ENCODE measurements at places on chromosomes 7 and 10.
A peak's percentile ranks its signal among the peaks of the same experiment; 100 is the strongest.

GRCh38 chr7:87475359-87476178, at the start of gene ABCB4:
ABCB4 (minus strand) TSS chr7:87475680; CDS start chr7:87475465, 215 bp downstream.
- DNase-seq: peak; percentile 60

DNA sequence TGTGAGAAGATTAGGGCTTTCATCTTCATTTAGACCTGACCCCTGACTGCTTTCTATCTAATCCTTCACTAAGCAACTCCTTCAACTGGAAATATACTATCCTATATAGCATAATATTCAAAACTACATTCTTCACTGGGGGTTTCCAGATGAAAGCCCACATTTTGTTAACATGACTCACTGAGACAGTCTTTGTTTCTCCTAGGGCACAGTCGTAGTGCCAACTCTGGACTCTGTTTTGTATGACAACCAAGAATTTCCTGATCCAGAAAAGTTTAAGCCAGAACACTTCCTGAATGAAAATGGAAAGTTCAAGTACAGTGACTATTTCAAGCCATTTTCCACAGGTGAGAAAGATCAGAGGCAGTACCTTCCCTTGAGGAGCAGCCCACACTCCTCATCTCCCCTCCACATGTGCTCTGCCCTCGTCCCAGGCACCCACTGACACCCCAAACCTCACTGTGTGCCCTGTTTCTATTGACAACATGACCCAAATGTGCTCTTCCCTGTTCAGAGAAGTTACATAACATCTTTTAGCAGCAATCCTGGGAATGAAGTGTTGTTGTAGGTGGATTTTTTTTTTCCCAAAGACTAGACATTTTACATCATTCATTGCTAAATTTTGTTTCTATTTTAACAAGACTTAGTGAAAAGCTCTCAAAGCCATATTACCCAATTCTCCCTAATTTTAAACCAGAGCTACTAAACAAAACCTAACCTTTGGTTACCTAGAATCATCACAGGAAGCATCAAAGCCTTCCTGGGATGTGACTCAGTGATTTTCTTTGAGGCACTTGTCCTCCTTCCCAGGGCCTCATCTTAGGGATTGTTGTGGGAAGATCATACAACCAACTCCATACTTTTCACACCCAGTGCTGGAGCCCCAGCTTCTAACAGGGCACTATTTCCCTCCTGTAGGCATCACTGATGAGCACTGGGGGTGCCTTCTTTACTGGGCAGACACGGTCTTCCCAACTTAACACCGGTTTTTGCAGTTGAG, 10.7 kb downstream of the CYP2E1 start:
- no peak for DNase-seq

GRCh38 chr10:88901984-88902789, 22.1 kb downstream of the STAMBPL1 start:
- DNase-seq: no peak

DNA sequence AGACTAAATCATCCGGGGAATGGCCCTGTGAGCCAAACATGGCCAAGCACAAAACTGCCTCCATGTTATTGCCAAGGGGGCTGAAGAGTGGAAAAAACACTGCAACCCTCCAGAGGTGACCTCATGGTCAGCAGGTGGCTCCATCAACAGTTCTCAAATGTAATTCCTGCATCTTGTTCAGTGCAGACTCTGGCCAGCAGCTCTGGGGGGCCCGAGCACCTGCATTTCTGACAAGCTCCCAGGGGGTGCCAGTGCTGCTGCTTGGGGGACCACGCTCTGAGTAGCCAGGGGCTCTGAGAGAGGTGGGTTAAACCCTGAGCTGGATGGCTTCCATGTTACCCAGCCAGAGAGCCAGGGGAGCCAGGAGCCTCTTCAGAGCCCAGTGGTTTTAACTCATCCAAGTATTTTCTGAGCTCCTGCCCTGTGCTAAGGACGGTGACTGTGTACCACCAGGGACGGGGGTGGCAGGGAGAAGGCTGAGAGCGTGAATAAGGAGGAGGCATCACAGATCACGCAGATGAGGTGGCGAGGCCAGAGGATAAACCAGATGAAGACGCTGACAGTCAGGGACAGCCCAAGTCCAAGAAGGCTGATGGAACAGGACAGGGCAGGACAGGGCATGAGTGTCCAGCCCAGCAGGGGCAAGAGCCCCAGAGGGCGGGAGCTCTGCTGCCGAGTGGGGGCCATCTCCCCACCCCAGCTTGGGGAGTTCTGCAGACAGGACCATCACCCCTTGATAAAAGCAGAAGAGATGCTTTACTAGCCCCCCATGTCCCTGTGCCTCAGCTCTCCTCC, 52.9 kb downstream of the CLEC2L start:
- DNase-seq: no peak

- DNase-seq: no peak
These were observed 116.2 kb downstream of the GLCCI1 start for GRCh38 chr7:8084836-8085235.

DNA sequence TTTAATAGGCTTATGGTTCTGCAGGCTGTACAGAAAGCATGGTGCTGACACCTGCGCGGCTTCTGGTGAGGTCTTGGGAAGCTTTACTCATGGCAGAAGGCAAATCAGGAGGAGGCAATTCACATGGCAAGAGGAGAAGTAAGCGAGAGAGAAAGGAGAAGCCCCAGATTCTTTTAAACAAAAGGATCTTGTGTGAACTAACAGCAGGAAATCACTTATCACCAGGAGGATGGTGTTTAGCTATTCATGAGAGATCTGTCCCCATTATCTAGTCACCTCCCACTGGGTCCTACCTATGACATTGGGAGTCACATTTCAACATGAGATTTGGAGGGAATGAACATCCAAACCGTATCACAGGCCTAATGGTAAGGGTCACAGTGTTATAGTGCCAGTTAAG, 678.0 kb upstream of the KCND2 start:
- no peak for DNase-seq

GRCh38 chr10:124210263-124210662, 116.9 kb upstream of the CHST15 start:
- peak; percentile 22 for DNase-seq

DNA sequence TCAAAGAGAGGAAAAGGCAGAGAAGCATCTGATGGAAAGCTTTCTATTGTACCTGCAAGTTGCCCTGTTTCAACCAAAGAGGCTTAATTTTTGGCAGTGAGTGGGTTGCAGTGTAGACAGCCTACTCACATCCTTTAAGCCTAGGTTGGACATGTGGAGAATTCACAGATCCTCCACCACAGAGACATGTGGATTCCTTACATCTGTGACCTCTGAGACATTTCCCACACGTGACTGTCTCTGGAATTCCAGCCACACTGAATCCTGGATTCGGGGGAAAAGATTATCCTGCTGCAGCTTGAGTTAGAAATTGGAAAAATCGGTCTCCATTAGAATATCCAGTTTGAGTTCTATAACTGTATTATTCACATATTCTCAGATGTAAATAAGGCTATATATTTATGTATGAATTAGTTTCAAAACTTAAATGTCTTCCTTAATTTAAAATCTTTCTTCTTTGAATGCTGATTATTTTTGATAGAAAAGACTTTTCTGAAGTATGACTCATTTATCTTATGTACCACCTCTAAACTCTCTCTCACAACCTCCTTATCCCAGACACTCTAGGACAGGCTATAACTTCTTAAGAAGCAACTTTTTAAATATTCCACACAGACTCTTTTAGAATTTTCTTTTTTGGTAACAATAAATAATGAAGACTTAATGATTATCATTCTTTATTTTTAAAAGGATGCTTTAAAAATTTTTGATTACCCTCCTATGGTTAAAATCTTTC, 123.3 kb downstream of the TWIST1 start:
- DNase-seq: peak; percentile 61

DNA sequence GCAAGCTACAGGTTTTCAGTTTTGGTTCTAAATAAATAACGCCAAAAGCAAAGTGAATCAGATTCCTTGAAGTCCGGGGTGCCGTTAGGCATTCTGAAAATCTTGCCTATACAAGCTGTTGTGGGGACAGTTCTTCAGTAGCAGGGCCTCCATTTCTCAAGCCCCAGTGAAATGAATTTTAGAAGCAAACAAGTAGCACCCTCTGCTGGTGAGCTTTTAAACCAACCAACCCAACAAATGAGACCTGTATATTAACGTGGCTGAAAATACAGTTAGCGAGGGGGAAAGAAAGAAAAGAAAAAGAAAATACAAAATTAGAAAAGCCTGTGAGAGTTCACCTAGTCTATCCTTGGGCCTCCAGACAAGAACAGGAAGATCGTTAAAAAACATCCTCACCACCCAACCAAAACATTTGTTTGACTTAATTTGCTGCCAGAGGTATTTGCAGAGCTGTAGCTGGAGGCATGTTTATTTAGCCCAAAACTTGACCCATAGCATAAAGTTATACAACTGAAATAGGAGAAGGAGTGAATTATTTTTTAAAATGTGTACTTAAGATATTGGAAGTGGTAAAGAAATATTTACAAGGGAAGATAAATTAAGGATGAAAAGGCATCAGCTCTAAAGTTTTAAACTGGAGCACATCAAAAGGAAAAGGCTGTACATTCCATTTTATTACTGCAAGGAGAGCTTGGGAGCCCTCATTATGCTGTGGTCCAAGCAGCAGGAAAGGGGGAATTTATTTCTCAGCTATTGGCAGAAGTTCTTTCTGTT, 98.9 kb downstream of the DYNC1I1 start:
- DNase-seq: peak; percentile 60

GRCh38 chr7:2209146-2209960, 23.4 kb downstream of the MAD1L1 start:
- DNase-seq: peak; percentile 81

DNA sequence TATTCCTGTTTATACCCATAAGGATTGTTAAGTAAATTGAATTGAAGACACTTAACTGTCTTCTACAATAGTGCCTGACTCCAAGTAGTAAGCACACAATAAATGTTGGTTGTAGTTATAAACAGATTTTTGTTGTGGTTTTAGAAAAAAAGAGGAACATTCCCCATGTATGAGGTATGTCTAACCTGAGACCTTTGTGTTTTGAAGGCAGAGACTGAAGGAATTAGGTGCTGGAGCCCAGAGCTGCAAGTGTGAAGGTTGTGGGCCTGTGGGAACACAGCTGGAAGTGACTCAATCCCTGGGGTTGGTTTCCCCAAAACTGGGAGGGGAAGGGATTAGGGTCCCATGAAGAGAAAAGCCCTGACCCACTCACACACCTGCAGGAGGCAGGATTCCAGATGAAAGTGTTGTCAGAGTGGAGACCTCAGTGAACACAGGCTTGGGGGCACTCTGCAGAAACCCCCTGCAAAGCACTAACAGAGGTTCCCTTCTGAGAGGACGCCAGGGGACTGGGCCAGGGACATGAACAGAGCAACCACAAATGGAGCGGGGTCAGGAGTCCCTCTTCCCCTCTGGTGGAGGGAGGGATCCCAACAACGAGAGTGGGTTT, 265.1 kb upstream of the KLF14 start:
- DNase-seq: peak; percentile 64

DNA sequence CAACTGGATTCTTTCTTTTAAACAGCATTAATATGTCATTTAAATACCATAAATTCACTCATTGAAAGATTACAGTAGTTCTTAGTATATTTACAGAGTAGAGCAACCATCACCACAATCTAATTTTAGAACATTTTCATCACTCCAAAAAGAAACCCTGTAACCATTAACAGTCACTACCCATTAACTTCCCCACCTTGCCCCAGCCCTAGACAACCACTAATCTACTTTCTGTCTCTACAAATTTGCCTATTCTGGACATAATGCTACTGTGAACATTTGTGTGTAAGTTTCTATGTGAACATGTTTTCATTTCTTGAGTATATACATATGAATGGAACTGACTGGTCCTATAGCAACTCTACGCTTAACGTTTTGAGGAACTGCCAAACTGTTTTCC, 42.4 kb downstream of the P4HA1 start:
- no peak for DNase-seq

DNA sequence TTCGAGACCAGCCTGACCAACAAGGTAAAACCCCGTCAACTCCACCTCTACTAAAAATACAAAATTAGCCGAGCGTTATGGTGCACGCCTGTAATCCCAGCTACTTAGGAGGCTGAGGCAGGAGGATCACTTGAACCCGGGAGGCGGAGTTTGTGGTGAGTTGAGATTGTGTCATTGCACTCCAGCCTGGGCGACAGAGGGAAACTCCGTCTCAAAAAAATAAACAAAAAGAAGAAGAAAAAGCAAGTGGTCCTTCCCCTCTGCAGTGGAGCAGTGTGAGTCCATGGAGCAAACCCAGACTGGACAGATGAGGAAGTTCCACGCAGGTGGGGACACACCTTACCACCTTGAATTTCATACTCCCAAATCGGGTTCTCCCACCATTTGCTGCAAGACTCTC, 13.1 kb upstream of the SERPINE1 start:
- no peak for DNase-seq

DNA sequence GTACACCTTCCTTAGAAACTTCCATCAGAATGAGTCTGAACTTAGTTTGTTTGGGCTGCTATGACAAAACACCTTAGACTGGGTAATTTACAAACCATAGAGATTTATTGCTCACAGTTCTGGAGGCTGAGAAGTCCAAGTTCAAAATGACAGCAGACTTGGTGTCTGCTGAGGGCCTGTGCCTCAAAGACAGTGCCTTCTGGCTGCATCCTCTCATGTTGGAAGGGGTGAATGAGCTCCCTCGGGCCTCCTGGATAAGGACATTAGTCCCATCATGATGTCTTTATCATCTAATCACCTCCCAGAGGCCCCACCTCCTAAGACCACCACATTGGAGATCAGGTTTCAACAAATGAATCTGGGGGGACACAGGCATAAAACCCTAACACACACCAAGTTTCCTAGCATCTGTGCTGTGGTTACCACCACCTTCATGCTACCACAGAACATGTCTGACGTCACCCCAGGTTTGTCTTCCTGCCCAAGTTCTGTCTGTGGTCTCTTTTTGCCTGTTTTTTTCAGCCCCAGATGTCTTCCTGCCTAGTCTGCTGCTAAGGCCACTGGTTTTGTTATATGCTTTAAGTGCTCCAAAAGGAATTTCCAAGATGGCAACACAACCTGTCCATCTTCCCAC, 150.9 kb upstream of the COBL start:
- no peak for DNase-seq

DNA sequence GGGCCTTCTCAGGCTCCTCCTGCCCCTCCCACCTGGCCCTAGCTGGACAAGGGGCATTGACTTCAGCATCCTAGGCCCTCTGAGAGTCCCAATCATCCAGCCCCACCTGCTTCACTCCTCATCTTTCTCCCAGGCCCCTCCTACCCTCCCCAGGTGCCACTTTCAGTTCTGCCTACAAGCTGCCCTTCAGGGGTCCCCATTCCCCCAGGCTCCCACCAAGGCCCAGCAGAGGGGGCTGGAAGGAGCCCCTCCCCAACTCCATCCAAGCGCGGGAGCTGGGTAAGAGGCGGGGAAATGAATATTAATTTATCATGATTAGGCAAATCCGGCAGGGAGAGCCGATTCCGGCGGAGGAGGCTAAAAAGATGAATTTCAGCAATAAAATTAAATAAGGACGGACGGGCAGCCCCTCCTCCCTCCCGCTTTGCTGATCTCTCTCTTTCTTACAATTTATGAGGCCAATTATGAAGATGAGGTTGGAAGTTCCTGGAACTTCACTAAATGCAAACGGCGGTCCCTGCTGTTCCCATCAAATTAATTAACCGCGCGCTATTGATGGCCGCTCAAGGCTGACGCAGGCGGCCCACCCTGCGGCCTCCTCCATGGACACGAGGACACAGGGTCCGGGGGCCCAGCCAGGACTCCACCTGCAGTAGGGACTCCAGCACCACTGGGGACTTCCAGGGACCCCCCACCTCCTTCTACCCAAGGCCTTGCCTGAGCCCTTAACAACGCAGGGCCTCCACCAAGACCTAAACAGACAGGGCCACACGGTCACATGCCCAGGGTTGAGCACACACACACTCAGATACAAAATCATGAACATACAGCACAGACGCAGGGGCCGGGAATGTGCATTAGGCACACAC, 13.9 kb downstream of the POLL start:
- DNase-seq: no peak
